Hindlimb muscle (tissue), 1 donor: ENCODE measurements at places on chromosomes 4 and X. TPM values are rescaled to one million over a fixed set of nuclear protein-coding genes. Genes with fewer than 3 reads are reported as not detected.

DNA sequence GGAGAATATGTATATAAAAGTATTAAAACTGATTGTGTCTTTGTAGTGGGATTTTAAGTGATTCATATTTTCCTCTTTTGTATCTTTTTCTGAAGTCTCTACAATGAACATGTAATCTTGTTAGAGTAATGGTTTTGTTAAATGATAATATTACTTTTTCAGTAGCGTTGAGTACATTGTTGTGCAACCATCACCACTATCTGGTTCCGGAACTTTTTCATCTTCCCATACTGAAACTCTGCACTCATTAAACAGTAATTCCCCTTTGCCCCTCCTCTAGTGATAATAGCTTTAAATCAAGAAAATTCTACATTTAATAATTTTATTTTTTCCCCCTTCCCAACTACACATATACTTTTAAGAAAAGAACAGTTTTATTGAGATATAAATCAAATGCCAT is 23.3 kb downstream of the SHROOM3 start:
- DNase-seq = no peak

GRCh38 chrX:17812763-17813162 is 48.3 kb downstream of the RAI2 start:
- DNase-seq = no peak

- no peak for DNase-seq
Observed at GRCh38 chrX:84339507-84340364, 151.7 kb upstream of the RPS6KA6 start.

- peak; percentile 49 for DNase-seq
Observed at GRCh38 chr4:17447675-17448298, 64.1 kb downstream of the QDPR start.

- DNase-seq = no peak
Observed at GRCh38 chr4:73821325-73821724, 15.2 kb upstream of the CXCL6 start.

DNA sequence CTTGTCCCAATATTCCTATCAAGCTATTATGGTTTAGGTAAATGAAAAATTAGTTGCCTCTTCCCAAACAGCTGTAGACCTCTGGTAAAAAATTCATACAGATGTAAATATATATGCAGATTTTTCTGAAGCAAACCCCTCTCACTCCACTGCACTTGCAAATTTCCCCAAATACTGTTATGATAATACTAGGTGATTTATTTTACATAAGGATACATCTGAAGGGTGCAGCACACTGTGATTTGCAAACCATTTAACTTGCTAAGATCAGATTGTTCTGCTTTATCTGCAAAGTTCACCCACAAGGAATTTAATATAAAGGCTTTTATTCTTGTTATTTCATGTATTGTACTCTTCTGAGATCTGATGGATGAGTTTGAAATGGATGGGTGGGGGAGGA is 177.0 kb downstream of the GPAT3 start:
- DNase-seq = no peak

DNA sequence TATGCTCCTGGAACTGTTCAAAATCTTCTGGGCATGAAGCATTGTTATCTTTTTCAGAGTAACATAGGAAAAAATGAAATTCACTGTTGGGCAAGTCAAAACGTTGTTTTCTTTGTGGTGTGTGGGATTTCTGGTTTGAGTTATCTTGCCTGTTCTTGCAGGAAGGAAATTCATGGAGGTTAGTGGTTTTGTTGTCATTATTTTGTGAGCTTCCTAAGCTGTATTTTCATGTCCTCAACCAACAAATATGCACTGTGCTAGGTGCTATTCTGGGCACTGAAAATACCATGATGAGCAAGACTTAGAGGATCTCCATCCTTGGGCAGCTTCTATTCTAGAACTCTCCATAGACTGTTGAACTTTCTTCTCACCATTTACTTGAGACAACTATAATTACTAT is 16.9 kb downstream of the SPINK2 start:
- no peak for DNase-seq

DNA sequence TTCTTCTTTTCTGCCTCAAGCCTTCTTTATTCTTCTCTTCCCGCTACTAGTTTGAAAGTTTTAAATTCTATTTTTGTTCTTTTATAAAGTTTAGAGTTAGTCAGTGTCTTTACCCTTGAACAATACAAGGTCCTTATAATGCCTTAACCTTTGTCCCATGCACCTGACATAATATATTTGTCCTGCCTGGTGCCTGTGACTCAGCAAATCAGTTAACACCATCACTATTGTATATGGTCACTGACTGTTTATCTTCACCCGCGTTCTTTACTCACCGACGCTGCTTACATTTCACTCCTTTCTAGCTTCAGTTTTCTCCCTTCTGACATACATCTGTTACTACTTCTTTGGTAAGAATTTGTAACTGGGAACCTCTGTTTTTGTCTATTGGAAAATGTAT is 5.7 kb downstream of the SMIM20 start:
- DNase-seq = no peak

GRCh38 chrX:115894087-115894486 is 276.5 kb upstream of the AGTR2 start:
- no peak for DNase-seq

DNA sequence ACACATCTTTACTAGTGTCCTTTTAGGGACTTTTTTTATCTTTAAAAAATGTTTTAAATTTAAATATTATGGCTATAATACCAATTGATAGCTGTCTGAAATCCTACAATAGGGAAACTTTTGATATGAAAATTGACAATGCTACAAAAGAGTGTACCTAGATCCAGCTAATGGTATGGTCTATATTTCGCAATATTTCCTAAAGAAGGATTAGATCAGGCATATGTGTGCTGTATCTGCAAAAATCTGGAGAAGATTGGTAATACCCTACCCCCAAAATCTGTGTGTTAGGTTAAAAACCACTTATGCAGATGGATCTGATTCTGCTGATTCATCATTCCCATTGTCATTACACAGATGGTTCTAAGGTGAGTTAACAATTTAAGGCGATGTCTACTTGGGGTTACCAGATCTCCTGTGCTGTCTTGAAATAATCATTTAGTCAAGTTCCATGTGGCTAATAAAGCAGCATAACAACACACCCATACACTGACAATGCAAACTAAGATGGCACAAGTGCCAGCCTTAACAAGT is 137.1 kb downstream of the GASK1B start:
- DNase-seq = no peak

- DNase-seq = no peak
Observed at GRCh38 chr4:18127030-18127429, 105.5 kb upstream of the LCORL start.

GRCh38 chr4:42654631-42655268 is 2.2 kb downstream of the ATP8A1 start:
- DNase-seq = no peak

The PRIMPOL gene
- polyA plus RNA-seq = 29.4 TPM

The TMPRSS11D gene
- 0.08 TPM for polyA plus RNA-seq

The HSFX4 gene
- 0.36 TPM for polyA plus RNA-seq

The PAGE1 gene
- polyA plus RNA-seq = not detected
